Lower leg skin (tissue), 4 donors: ENCODE measurements at places on chromosomes 16 and 17. TPM values are rescaled to one million over a fixed set of nuclear protein-coding genes. Genes with fewer than 3 reads are reported as not detected.

DNA sequence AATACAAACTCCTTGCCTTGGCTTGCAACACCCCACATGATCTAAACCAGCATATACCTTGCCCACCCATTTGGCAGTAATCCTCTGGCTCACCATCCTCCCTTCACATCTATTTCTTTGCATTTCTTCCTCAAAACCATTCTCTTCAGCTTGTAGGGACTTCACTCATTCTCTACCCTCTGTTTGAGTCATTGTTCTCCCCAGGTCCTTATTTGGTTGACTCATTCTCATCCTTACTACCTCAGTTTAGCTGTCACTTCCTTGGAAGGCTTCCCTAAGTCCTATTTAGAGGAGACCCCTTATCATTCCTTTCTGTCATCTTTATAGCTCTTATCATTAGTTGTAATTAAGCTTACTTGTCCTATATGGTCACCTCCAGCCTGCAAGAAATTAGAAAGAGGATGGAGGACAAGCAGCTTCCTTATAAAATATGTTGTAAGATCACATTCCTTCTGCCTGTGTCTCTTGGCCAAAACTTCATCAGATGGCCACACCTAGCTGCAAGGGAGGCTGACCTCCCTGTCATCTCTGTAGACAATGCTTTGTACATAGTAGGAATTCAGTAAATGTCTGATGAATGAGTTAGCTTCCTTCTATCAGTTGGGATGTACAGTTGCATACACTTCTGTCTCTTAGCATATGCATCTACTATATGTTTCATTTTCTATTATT is 1.7 kb downstream of the TTC19 start:
- no peak for DNase-seq

Gene PPP1R27
- not detected for total RNA-seq

DNA sequence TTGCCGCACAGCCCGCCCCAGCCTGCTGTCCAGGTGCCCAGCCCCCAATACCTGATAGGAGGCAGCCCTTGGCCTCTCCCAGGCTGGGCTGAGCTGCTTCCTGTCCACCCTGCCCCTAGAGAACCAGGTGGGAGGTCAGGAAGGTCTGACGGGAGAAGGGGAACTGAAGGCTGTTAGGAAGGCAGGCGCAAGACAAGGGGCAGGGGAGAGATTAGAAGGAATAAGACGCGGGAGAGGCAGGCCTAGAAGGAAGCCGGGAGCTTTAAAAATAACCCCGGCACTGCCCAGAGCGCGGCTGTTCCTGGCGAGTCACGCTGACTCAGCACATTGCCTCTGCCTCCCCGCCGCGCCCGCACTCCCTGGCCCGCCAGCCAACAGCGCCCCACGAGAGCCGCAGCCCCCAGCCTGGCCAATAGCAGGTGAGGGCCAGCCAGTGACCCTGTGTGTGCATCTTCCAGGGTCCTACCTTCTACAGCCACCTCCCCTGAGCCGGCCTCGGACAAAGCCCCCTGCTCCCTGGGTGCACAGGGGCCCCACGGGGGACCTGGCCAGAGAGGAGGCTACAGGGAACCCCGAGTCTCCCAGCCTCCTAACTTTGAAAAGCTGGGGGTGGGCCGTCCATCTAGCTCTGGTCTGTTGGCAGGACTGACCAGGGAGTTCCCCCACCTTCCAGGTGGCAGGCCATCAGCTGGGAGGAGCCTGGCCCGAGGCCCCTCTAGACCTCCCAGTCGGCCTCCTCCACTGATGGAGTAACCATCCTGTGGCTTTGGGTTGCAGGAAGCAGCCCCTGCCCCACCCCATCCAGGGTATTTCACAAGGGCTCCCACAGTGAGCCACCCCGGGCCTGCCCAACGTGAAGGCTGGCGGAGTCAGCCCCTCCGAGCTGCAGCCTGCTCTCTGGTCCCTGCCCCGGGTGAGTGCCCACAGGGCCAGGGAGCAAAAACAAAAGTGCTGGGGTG is 4.0 kb downstream of the MAFG start:
- DNase-seq, result no peak

- DNase-seq, result no peak
Observed at GRCh38 chr16:46918400-46918799, 34.2 kb downstream of the GPT2 start.

- DNase-seq, result no peak
Observed at GRCh38 chr17:4574448-4575045, 9.8 kb upstream of the SMTNL2 start.

Gene NPW
- 1.6 TPM for total RNA-seq

Gene CLEC3A
- not detected for total RNA-seq

Gene CLEC18B
- total RNA-seq, result 0.30 TPM

Gene DNAJA3
- 41.3 TPM for total RNA-seq

Gene MMP25
- total RNA-seq, result not detected
